ENCODE measurements at places on chromosomes 3 and 15.

GRCh38 chr15:66841953-66842681 is 140.1 kb downstream of the SMAD6 start:
- DNase-seq = no peak

GRCh38 chr3:131114256-131114655 is 87.6 kb downstream of the NEK11 start:
- no peak for DNase-seq

GRCh38 chr3:127497676-127498075 is 92.9 kb downstream of the TPRA1 start:
- no peak for DNase-seq

- DNase-seq = no peak
These were observed 87.5 kb upstream of the MYO5C start for GRCh38 chr15:52383100-52383588.

- DNase-seq = no peak
These were observed 238.2 kb upstream of the C2CD4B start for GRCh38 chr15:62403164-62403809.

DNA sequence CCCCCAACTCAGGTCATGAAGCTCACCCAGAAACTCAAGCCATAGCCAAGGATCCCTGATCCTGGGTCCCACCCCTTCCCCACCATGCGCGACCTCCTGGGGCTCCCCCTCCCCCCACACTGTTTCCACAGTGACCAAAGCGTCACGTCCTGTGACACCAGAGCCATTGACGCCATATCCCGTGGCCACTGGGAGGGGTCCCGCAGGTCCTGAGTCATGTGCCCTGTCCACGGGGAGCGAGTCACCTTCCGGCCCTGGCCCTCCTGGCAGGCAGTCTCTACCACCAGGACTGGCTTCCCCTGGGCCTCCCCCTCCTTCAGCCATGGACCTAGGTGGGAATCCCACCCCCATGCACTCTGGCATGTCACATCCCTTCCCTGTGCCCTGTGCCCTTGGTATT is 15.6 kb downstream of the SEMA3F start:
- no peak for DNase-seq

DNA sequence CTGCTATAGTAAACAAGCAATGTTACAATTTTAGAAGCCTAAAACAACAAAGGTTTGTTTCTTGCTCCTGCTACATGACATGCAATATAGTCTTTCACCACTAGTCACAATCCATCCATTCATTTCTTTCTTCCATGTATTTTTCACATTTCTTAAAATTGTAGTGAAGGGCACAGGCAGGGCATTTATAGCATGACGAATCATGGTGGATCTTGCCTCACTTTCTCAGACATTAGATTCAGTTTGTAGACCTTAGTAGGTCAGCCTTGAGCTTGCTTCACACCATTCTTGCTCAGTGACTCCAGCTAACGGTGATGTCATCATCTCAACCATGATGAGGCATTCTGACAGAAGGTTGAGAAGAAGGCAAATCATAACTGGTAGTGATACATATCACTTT is 546.8 kb downstream of the TBL1XR1 start:
- no peak for DNase-seq

- DNase-seq = no peak
These were observed 106.3 kb upstream of the PRICKLE2 start for GRCh38 chr3:64331605-64332004.

- DNase-seq = no peak
These were observed 75.6 kb downstream of the RAD18 start for GRCh38 chr3:8887435-8888300.

DNA sequence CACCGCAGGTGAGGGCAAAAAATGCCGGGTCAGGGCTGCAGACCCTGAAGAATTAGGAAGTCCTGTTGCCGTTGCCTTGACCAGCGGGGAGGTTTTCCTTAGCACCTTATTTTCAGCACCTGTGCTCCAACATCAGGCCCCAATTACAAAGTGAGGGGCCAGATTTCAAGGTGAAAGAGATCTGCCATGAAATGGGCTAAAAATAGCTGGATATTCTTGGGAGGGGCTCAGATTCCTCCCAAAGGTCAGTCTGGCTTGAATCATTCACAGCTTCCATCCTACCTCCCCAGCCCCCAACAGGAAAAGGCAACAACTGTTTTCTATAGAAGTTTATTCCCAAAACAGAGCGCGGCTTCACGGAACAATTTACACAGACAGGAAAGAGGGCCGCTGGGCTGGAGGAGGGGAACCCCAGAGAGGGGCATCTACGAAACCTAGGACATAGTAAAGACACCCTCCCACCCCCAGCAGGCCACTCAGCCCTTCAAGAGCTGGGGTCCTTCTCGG is 941 bp upstream of the SLC26A6 start:
- no peak for DNase-seq

GRCh38 chr3:45079715-45080114 is 53.6 kb downstream of the CLEC3B start:
- no peak for DNase-seq

DNA sequence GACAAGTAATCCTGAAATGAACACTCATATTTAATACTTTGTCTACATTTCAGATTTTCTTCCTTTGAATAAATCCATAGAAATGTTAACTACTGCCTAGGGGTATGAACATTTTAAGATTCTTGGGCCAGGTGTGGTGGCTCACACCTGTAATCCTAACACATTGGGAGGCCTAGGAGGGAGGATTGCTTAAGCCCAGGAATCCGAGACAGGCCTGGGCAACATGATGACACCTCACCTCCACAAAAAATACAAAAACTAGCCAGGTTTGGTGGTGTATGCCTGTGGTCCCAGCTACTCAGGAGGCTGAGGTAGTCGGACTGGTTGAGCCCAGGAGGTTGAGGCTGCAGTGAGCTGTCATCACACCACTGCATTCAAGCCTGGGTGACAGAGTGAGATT is 73.9 kb upstream of the PIAS1 start:
- no peak for DNase-seq

GRCh38 chr3:20194793-20195460 is 8.9 kb upstream of the SGO1 start:
- DNase-seq = no peak

- DNase-seq = no peak
These were observed at the start of gene LTF for GRCh38 chr3:46464326-46465195. LTF (minus strand) TSS chr3:46464905; CDS start chr3:46464867, 38 bp downstream.

GRCh38 chr15:64279131-64279530 is 76.8 kb downstream of the CSNK1G1 start:
- DNase-seq = no peak

GRCh38 chr3:197023241-197023997 is 6.2 kb downstream of the MELTF start:
- no peak for DNase-seq

- no peak for DNase-seq
These were observed 373.1 kb downstream of the FOXP1 start for GRCh38 chr3:71210257-71211007.

- no peak for DNase-seq
These were observed 105.1 kb upstream of the SLC6A6 start for GRCh38 chr3:14297305-14297704.

DNA sequence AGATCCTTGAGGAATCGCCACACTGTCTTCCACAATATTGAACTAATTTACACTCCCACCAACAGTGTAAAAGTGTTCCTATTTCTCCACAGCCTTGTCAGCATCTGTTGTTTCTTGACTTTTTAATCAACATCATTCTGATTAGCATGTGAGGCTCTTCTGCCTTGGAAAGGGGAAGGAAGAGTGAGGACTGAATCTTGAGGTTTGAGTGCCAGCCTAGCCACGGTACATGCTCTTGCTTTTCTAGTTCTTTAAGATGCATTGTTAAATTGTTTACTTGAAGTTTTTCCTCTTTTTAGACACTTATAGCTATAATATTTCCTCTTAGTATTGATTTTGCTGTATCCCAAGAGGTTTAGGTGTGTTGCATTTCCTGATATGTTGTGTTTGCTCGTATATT is 596.1 kb downstream of the OTOL1 start:
- DNase-seq = no peak

DNA sequence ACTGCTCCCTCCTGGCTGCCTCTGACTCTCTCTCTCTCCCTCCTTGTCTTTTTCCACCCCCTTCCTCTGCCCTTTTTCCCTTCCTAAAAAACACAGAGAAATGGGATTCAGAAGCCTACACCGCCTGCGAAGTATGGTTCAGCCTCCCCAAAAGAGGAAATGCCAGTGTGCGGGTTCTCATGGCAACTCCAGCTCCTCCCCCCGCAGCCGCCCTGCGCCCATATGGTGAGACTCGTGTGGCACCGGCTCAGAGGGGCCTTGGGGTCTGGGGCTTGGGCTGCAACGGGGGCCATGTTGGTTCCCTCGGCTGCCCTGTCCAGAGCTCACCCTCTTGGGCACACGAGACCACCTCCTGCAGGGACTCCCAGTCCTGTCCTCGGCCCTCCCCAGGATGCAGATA is 23.6 kb upstream of the LINGO1 start:
- DNase-seq = no peak

GRCh38 chr3:139629033-139629432 is 48.7 kb downstream of the NMNAT3 start:
- DNase-seq = no peak

- no peak for DNase-seq
These were observed 131.1 kb downstream of the ADAMTSL3 start for GRCh38 chr15:83784975-83785374.

DNA sequence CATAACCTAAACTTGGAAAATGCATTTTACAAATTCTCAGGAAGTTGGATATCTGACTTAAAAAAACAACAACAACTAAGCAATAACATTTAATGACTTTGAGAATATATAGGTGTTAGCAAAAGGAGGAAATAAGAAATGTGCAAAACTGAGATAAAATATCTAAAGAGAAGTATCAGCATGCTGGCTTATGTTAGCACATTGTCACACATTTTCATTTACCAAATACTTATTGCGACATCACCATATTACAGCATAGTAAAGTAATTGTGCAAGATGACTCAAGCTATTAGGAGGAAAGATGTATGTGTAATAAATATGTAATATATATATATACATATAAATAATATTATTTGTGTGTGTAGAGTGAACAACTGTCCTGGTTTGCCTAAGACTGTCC is 9.2 kb downstream of the PTX3 start:
- DNase-seq = no peak

GRCh38 chr3:151346292-151346691 is 16.9 kb upstream of the P2RY13 start:
- no peak for DNase-seq

DNA sequence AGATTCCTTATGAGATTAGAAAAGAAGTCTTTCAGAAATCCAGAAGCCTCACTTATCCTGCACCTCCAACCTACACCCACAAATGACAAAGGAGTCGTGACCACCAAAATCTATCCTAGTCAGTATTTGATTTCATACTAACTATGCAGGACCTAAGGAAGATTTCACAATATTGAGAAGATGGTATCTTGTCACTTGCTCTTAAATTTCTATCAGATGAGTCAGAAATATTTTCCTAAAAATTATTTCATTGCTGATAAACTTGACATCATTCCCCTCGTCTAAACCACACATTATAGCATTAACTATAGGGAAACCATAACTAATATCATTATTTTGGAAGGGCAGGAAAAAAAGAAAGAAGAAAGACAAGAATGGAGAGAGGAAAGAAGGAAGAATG is 138.0 kb upstream of the THBS1 start:
- DNase-seq = no peak

DNA sequence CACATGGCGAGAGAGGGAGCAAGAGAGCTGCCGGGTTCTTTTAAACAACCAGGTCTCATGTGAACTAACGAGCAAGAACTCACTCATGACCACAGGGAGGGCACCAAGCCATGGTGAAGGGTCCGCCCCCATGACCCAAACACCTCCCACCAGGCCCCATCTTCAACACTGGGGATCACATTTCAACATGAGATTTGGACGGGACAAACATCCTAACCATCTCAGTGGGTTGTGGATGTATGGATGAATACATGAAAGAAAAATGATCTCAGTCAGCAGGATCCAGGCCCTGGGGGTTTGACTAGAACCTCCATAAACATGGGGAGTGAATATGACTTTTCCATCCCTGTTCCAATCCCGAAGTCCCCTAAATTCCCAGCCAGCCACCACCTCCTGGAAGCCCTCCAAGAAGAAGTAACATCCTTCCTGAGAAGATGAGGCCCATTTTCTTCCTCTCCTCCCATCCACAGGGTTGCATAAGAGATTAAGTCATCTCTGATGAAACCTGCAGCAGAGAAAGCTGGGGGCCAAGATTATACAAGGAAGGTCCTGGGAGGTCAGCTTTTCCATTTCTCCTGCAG is 9.5 kb downstream of the CAV3 start:
- DNase-seq = no peak

DNA sequence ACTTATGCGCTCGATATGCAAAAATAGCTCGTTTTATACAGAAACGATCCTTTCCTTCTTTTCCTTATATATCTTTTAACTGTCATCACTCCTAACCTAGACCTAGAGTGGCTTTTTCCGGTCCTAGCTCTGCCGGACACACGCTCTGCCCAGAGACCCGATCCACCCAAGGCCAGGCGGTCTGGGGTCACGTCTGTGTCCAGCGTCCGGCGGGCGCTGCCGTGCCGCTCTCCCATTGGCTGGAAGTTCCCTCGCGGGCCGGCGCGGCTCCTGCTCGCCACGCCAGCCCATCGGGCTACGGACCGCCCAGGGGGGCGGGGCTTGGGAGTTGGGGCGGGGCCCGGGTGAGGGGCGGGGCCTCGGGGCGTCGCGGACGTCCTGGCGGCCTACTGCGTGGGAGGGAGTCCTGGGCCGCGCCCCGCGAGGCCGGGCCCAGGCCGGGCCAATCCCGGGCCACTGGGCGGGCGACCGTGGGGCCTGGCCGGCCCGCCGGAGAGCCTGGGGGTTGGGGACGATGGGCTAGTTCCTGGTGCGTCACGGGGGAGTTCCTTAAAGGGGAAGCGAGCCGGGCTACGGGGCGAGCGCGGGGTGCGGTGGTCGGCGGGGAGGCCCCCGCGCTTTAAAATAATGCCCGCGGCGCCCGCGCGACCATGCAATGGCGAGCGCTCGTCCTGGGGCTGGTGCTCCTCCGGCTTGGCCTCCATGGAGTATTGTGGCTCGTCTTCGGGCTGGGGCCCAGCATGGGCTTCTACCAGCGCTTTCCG is at the start of gene EDEM1:
Gene EDEM1 (plus strand): TSS at position 552 of the 764 bp plus-strand sequence. CDS start 99 bp downstream, at position 651.
- peak; percentile 55 for DNase-seq

DNA sequence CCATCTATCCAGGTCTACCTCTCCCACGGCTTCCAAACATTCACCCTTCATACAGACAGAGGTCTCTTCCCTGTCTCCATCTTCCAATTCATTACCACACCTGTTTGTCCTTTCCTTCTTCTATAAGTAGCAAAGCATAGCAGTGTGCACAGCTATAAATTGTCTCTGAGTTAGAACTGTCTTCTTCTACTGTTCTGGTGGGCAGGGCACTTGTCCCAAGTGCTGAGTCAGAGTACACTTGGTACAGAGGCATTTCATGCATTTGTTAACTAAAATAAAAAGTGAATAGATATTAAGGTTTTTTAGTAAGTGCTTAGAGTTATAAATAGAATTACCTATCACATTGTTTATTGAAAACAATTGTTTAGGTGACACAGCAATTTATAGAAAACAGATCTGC is 150.1 kb upstream of the CCDC54 start:
- DNase-seq = no peak

All from NCI-H2081 treated with DMSO at 0.1 percent for 48 hours (cell line).